ENCODE measurements at places on chromosomes 3 and 15.

GRCh38 chr15:39743611-39744010 lies 39.0 kb downstream of the FSIP1 start:
- DNase-seq: no peak

DNA sequence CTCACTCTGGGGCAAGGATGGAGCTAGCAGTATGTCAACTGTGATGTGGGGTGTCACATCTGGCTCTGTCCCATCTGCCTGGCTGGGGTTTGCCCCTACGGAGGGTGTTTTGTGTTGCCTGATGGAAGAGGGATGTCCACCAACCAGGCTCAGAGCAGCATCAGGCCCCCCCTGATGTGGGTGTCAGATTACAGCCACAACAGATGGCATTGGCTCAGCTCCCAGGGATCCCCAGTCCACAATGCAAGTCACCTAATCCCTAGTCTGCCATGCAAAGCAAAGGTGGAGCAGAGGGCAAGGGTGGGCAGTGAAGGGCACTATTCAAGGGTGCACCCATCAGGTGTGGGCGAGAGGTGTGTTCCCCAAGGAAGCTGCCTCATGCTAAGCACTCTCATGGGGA lies 48.9 kb upstream of the AMOTL2 start:
- DNase-seq: peak; percentile 65

DNA sequence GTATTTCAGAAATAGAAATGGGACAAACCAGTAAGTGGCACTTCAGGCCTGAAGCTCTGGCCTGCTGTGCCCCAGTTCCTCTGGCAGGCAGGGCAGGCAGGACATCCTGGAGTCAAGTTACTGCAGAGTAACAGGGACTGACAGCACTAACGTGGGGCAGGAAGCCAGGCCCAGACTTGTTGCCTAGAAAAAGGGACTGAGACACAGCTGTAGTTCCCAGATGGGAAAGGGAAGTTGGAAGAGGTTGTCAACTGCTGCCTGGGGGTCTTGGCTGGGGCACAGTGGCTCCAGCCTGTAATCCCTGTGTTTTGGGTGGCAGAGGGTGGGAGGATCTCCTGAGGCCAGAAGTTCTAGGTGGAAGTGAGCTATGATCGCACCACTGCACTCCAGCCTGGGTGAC lies 171.9 kb downstream of the FMN1 start:
- peak; percentile 73 for DNase-seq

GRCh38 chr15:76432604-76433003 lies 96.0 kb downstream of the ISL2 start:
- DNase-seq: no peak
